AG10803 (cell line): ENCODE measurements at places on chromosomes 1 and 21.

- no peak for DNase-seq
These were observed 55.9 kb downstream of the CLIC4 start for GRCh38 chr1:24801176-24801575.

DNA sequence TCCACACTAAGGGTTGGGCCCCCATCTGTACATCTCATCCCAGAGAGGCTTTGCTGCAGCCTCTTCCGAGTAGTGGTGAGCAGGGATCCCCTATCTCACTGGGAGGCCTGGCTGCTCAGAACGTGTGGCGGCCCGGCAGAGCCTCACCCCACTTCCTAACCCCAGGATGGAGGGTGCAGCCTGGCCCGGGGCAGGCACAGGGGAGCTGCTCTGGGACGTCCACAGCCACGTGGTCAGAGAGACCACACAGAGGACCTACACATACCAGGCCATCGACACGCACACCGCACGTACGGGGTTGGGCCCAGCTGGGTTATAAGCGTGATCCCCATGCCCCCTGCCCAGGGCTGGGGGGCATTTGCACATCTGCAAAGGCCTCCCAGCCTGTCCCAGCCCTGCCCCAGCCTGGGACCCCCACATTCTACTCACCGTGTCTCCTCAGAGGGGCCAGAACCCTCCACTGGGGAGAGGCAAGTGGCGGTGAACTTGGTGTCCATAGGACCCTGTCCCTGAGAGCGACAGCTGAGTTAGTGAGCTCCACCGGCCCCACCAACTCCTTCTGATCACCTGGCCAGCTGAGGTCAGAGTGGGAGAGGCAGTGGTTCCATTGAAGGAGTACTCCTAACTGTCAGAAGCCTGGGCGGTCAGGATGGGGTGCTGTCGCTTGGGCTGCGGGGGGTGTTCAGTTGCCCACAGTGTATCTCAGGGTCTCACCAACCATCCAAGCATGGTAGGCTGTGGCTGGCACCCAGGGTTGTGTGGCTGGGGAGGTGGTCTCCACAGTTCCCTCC, 41.2 kb downstream of the TRIM11 start:
- no peak for DNase-seq

- peak; percentile 88 for DNase-seq
These were observed 253.0 kb downstream of the FGGY start for GRCh38 chr1:59549903-59550302.

DNA sequence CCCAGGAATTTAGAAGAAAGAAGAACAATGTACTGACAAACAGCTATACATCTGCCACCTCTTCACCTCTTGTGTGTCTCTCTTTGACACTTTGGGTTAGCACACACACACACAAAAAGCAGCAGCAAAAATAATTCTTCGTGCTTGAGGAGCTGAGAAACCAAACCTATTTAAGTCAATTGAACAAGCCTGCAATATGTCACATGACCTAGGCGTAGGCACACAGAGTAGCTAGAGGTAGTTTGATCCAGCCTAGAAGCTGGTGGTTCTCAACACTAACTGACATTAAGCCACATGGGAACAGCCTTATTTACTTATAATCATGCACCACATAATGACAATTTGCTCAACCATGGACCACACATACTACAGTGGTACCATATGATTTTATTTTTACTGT, 32.3 kb downstream of the RRAGC start:
- no peak for DNase-seq

GRCh38 chr1:45198185-45198584, 8.2 kb downstream of the ZSWIM5 start:
- DNase-seq: no peak
